Mucosa of gallbladder (tissue), 1 donor: ENCODE measurements at places on chromosomes 2 and 18.

DNA sequence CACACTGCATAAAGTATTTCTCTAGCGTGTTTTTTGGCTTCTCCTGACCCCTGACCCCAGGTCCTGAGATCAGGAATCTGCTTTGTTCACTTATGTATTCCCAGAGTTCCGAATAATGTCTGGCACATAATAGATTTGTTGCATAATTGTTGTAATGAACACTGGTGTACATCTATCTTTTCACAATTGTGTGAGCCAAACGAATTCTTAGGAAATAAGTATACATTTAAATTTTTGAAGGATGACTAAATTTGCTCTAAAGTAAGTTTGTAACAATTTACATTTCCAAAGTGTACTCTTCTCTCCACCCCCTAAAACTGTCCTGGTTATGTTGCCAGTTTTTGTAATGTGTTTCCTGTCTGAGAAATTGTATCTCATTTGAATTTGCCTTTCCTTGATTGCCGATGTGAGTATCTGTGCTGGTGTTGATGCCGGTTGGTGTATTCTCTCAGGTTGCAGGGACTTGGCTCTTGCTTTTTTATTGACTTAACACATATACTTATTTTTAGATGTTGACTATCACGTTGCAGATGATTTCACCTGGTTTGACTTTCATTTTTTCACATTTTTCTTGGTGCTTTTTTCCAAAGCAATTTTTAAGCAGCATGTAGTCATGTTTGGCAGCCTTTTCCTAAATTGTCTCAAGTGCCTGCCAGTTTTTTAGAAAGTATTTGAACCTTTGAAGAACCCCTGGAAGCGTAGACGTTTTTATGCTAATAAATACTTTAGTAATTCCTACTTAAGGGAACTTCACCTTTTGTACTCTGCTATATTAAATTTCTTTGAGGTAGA, 16.1 kb upstream of the FARP2 start:
- no peak for DNase-seq

- no peak for DNase-seq
These were observed 212.7 kb downstream of the PLCL1 start for GRCh38 chr2:198017068-198017467.

DNA sequence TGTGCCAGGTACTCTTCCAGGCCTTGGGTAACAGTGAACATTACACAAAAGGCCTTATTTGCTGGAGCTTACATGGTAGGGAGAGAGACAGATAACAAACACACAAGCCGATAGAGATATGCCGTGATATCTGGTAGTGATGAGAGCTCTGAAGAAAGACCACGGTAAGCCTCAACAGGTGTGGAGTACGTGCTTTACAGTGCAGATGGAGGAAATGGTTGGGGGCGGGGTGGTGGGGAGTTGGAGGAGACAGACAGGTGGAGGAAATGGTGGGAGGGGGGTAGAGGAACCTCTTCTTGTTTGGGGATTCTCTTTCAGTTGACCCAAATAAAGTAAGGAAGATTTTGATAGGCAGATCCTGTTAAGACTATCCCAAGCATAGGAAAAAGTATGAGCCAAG, 141.1 kb upstream of the ALPP start:
- no peak for DNase-seq

DNA sequence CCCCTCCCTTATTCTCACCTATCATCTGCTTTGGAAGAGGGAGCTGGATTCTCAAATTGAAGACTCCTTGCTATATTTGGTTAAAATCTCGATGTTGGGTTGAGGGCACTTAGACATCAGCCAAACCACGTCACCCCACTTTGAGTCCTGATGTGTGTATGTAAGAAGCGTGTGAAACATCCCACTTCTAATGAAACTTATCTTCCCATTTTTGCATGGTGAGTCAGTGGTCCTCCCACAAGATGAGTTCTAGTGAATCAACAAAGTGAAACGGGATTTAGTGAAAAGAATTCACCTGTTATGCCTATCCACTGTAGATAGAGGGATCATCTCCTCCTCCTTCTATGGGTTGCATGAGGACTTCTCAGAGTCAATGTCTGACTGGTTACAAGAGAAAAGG, 51.4 kb upstream of the SPRED2 start:
- no peak for DNase-seq

GRCh38 chr2:34004936-34005335, 405.8 kb upstream of the FAM98A start:
- no peak for DNase-seq

- no peak for DNase-seq
These were observed 277.7 kb upstream of the ACVR2A start for GRCh38 chr2:147567136-147567535.
